Left lung (tissue), 14 donors: ENCODE measurements at places on chromosomes 5 and 9. TPM values are rescaled to one million over a fixed set of nuclear protein-coding genes. Genes with fewer than 3 reads are reported as not detected.

- DNase-seq, result no peak
Observed at GRCh38 chr5:172097356-172097755, 90.7 kb downstream of the STK10 start.

Gene TAF11L5
- not detected for polyA plus RNA-seq

Gene PCDHGC5
- 1.1 TPM for polyA plus RNA-seq

Gene C5orf46
- 0.98 TPM for polyA plus RNA-seq

Gene SYK
- polyA plus RNA-seq, result 19.2 TPM
